ENCODE measurements at places on chromosomes 4 and X.

GRCh38 chrX:12843668-12844279, 23.1 kb upstream of the TLR7 start:
- DNase-seq = no peak

DNA sequence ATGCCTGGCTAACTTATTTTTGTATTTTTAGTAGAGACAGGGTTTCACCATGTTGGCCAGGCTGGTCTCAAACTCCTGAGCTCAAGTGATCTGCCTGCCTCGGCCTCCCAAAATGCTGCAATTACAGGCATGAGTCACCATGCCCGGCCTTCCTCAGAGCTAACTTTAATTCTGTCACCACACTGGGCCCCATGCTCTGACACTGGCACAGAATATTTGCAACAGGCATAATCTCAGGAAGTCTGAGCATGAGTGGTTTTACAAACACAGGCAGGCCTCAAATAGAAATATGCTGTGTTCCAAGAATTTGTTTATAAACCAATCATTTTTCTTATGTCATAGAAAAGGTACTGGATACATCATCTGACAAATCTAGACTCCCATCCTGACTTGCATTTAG, 32.7 kb upstream of the FAM9C start:
- no peak for DNase-seq

DNA sequence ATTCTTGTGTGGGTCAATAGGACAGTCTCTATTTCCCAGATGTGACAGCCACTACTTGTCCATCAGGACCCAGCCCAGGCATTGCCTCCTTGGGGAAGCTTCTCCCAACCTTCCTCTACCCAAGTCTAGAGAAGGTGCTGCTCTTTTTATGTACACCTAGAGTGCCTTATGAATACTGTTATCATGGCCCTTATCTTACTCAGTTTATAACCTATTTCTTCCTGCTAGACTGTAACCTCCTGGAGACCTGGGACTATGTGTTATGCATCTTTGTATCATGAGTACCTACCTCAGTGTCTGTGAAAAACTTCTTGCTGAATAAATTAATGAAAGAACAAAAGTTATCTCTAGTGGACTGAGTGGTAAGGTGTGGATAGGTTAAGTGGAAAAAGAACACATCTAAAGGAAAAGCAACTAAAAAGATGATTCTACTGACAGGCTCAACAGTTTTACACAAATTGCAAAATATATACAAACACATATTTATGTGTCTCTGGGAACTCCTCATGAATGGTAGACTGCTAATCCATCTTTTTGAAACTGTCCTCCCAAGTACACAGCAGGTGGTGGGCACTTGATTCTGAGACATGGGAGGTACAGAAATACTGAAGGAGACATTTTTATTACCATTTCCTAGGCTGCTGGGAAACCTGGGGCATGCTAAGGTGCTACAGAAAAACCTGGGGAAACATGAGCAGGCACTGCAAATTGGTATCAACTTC, 106.6 kb downstream of the SH3RF1 start:
- no peak for DNase-seq

DNA sequence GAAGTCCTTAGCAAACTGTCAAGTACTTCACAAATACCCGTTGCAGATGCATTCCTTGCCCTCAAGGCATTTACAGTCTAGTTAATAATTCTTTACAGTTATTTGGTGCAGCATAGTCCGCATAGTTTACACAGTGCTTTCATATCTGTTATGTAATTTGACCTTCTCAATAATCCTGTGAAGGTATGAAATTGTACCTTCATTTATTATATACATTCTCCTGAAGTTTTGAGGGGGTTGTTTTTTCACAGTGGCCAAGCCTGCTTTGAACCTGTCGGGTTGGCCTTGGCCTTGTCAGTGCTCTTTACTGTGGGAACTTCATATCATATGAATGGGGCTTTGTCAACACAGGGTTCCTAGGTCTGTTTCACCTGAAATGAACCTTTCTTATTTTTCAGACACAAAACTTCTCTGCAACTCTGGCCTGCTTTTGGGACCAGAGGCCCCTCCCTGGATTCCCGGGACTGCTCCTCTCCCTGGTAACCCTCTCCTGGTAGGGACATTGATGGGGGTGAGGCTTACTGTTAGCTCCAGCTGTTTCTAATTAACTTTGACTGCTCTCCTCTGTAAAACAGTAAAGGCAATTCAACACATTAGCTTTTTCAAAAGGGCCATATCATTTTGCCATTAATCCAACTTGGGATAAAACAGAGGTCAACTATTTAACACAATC, 9.1 kb downstream of the IGFBP7 start:
- no peak for DNase-seq

GRCh38 chrX:34918856-34919255, 23.7 kb upstream of the FAM47B start:
- DNase-seq = no peak

DNA sequence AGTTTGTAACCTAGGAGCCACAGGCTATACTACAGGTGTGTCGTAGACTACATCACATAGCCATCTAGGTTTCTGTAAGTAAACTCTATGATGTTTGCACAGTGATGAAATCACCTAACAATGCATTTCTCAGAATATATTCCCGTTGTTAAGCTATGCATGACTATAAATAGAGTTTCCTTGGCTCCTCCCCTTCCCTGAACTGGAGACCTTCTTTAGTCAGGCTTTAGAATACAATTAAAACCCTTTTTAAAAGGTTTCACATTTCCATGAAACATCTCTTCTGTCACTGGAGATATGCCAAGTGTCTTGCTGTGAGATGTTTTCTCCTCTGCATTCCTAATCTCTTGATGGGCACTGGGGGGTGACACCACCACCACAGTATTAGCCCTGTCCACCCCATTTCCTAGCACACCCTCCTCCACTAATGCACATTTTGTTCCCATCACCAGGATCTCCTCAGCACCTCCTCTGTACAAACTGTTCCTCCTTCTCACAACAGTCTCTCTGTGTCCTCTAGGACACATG, 334.6 kb upstream of the CPEB2 start:
- DNase-seq = no peak

GRCh38 chrX:48936429-48937053, 17.7 kb upstream of the PIM2 start:
- no peak for DNase-seq

DNA sequence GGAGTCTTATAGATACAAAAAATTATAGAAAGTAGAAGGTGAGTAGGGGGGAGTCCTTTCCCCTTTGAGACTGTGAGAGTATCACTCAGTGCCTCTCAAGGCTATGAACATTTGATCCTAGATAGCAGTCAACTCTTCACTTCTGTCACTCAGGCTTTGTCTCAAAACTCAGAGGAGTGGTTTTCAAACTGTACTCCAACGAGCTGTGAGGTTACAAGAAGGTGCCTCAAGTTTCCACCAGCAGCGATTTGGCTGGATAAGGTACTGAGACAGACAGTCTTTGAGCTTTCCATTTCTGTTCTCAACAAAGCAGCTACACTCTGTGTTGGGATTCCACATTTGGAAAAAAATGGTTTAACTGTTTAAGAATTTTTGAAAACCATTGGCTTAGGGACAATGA, 48.0 kb upstream of the NDST3 start:
- DNase-seq = no peak

GRCh38 chrX:120813982-120814381, 61.7 kb downstream of the CT47B1 start:
- no peak for DNase-seq

DNA sequence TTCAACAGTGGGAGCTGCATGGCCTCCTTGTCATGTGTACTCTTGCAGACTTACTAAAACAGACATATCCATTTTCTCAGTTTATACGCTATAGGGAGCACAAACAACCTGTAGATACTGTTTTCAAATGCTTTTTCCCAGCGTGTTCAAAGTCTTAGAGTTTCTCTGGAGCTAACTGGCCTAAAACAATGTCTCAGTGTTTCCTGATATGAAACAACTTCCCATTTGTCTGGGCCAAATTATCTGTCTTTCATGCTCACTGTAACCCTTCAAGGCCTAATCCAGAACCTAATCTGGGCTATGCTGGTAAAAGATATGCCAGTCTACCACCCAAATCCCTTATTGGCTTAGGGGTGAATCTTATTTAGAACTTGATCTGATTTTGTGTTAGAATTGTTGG, 38.8 kb downstream of the RAB40A start:
- DNase-seq = no peak

DNA sequence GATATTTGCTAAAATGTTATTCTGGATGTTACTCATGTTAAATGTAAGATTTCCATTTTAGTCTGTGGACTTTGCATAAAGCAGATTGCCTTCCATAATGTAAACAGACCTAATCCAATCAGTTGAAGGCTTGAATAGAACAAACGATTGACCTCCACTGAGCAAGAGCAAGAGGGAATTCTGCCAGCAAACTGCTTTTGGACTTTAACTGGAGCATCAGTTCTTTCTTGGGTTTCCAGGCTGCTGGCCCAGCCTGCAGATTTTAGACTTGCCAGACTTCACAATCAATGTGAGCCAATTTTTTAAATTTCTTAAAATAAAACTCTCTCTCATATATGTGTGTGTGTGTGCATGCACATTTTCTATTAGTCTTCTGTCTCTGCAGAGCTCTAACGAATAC, 1248.8 kb downstream of the ADGRL3 start:
- DNase-seq = no peak

- no peak for DNase-seq
Observed at GRCh38 chrX:38806875-38807621, 5.8 kb downstream of the MID1IP1 start.

DNA sequence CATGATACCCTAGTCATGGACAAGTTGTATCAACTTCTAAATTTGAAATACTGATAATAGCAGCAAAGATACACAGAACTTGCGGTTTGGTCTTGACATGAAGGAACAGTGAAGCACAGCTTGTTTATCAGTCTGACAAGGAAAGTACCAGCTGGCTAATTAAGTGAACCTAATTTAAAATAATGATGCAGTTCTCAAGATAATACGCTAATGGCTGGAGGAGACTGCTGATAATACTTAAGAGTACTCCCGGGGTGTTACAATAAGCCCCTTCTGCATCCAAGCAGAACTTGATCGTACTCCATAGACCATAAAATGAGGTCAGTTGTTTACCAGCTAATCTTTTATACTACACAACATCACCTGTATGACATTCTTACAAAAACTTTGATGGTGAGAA, 697.5 kb downstream of the FSTL5 start:
- no peak for DNase-seq
